Small intestine (tissue), 16 donors: ENCODE measurements at places on chromosomes 12 and 14. TPM values are rescaled to one million over a fixed set of nuclear protein-coding genes. Genes with fewer than 3 reads are reported as not detected.

The TAS2R31 gene
- not detected for polyA plus RNA-seq

GRCh38 chr14:54627219-54627539 is 60.3 kb downstream of the SAMD4A start:
- H3K27ac ChIP-seq: peak overlapping the region; percentile 66
- H3K4me1 ChIP-seq: peaks cover 6% of the 10 kb centered on the region
- no peaks in the 10 kb centered on the region for H3K36me3 ChIP-seq
- H3K27me3 ChIP-seq: no peaks in the 10 kb centered on the region
- DNase-seq: no peak
- no peak overlapping the region for H3K4me3 ChIP-seq

The UBC gene
- 1,948 TPM for polyA plus RNA-seq

- no peaks in the 10 kb centered on the region for H3K27me3 ChIP-seq
- H3K4me3 ChIP-seq: no peak overlapping the region
- peak; percentile 29 for DNase-seq
- H3K36me3 ChIP-seq: no peaks in the 10 kb centered on the region
- H3K27ac ChIP-seq: no peak overlapping the region
These were observed 17.9 kb upstream of the CCDC85C start for GRCh38 chr14:99621948-99622347.

GRCh38 chr14:94098326-94098992 is 12.1 kb upstream of the IFI27 start:
- no peak overlapping the region for H3K4me3 ChIP-seq
- DNase-seq: no peak
- no peak overlapping the region for H3K27ac ChIP-seq
- H3K4me1 ChIP-seq: no peaks in the 10 kb centered on the region
- H3K36me3 ChIP-seq: no peaks in the 10 kb centered on the region

The SCNN1A gene
- polyA plus RNA-seq: 18.9 TPM

DNA sequence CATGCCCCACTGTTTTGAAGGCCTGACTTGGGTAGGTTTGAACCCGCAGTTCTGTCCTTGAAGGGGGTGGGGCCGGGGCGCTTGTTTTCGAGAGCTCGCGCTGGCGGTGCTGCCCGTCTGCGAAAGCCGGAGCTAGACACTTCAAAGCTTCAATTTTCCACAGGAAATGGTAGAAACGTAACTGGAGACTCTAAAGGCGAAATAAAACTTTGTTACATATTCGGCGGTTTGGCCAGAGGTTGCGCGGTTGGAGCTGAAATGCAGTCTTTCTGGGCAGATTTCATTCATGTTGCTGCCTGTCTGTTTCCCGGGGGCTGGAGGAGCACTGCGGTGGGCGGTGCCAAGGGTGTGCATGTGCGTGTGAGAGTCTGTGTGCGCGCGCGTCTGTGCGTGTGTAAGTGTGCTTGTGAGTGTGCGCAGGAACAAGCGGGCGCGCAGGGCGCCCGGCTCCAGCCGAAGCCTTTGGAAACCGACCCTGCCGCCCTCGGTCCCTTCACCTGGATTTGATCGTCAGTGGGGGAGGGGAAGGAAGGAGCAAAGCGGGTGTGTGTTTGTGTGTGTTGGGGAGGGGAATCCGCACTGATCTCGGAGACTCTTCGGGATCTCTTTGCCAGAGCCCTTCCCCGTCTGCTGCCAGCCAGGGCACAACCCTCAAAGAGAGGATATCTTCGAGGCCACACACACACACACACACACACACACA is 227.7 kb upstream of the CRY1 start:
- DNase-seq: peak; percentile 48
- peak overlapping the region; percentile 21 for H3K4me3 ChIP-seq
- H3K27ac ChIP-seq: peak overlapping the region; percentile 64
- H3K4me1 ChIP-seq: peaks cover 3% of the 10 kb centered on the region
- H3K36me3 ChIP-seq: no peaks in the 10 kb centered on the region

The PLEKHG7 gene
- polyA plus RNA-seq: 0.22 TPM

DNA sequence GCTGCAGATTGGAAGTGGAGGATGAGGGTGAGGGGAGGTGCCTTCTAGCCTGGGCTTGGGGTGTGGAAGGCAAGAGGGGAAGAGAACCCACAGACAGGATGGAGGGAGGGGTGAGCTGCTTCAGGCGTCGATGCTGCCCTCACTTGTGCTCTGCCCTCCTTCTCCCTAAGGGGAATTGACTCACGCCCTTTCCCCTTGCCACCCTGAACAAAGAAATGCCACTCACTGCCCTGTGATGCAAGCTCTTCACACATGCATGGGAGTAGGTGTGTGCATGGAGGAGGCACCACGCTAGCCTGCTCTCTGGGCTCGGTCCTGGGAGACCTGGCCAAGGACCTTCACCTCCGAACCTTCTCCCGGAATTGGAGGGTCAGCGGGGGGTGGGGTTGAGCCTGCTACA is 35.7 kb upstream of the PRMT8 start:
- H3K27ac ChIP-seq: no peak overlapping the region
- H3K27me3 ChIP-seq: no peaks in the 10 kb centered on the region
- no peak for DNase-seq
- H3K4me3 ChIP-seq: no peak overlapping the region
- no peaks in the 10 kb centered on the region for H3K36me3 ChIP-seq

DNA sequence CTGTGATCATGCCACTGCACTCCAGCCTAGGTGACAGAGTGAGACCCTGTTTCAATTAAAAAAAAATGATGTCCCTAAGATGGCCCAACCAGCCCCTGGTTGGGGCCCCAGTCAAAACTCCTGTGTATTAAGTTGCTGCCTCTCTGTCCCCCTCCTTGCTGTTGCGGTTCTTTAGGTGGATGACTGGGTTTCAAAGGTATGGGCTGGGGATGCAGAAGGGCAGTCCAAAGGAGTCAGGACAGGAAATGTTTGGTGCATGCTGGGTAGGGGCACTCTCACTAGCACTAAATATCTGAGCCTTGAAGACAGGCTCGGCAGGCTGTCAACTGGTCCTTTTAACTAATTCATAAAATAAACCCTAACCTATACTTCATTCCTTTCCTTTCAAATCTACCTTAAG is 12.0 kb upstream of the PIP4K2C start:
- no peak overlapping the region for H3K4me3 ChIP-seq
- H3K27me3 ChIP-seq: no peaks in the 10 kb centered on the region
- H3K4me1 ChIP-seq: no peaks in the 10 kb centered on the region
- no peak for DNase-seq

The SALL2 gene
- not detected for polyA plus RNA-seq
